NCI-H446 (cell line): ENCODE measurements at places on chromosomes 12 and 14.

GRCh38 chr12:47407463-47408129 lies 298.2 kb downstream of the RPAP3 start:
- no peak for DNase-seq

- DNase-seq = no peak
Observed at GRCh38 chr12:79055926-79056674, 191.5 kb downstream of the SYT1 start.

DNA sequence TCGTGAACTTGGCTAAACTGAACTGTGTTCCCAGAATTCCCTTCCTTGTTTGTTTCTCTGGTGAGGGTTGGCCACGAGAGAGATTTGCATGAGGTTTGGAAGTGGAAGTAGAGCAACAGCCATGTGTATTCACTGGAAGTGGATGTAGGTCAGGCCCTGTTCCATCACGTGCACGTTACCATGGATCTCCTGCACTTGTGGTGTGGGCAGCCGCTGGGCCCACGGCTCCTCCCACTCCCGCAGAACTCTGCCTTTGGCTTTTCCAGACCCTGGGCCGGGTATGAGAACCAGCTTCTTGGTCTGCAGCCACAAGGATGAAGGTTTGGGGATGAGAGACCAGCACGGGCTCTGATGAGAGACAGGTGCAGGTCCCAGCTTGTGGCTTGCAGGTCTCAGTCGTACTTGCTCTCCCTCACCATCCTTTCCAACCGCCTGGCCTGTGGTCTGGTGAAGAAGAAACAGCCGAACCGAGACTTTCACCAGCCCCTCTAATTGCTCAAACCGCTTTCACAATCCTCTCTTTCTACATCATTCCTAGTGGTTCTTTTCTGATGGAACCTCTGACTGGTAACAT lies 94.9 kb downstream of the DUSP16 start:
- no peak for DNase-seq

DNA sequence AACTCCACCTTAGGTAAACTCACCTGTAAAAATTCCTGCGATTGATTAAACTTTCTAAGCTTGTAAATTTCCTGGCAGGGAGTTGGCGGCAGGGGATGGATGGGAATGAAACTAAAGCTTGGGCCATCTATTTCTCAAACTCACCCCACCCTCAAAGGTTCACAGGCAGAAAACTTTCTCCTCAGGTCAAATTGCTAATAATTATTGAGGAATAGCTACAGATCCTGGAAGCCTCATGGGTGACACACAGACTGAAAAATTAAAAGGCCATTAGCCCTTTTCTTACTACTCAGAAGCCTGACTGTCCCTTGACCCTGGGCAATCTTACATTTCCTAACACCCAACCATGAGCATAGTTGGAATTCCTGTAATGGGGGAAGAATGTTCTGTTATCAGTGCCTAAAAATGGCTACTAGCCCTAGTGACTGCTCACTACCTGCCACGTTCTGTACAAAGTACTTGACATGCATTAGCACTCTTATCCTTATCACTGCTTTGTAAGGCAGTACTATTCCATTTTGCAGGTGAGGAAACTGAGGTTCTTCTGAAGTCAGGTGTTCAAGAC lies 12.4 kb upstream of the SYNDIG1L start:
- no peak for DNase-seq

GRCh38 chr14:61080591-61081010 lies 99.6 kb downstream of the SLC38A6 start:
- DNase-seq = no peak

DNA sequence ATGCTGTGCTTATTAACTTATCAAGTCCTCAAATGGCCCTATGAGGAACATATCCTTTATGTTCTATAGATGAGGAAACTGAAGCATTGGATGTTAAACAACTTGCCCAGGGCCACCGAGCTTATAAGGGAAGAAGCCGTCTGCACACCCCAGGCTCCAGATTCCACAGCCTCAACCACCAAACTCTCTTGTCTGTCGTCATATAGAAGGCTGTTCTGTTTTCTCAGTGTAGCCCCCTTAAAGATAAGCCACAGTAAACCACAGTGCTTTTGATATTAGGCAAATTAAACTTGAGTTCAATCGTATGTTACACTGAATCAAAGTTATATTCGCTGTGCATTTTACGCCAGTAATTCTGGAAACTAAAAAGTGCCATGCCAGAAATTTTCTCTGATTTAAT lies 116.7 kb downstream of the PRKCH start:
- no peak for DNase-seq

- no peak for DNase-seq
Observed at GRCh38 chr14:50375760-50376159, 20.9 kb downstream of the CDKL1 start.

- DNase-seq = peak; percentile 45
Observed at GRCh38 chr14:31025367-31026076, at the start of gene AP4S1. Gene AP4S1, plus strand, starts transcription at chr14:31025649. Its CDS starts 40,548 bp downstream, at chr14:31066197.

DNA sequence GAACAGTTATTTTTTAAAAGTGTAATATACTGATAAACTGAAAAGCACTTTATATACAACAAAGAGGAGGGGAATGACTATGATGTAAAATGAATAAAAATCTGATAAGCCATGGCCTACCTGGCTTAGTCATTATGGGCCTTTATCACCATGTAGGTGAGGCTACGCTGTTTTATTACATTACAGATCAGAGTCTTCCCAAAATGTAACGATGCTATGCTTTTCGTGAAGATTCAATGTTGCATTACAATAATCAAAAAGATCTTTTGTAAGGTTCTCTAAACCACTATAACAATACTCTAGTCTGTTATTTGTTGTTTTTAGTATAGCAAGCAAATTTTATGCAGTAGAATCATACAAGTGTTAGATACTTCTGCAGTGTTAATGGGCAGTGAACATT lies 34.2 kb downstream of the ARID4A start:
- DNase-seq = no peak

- no peak for DNase-seq
Observed at GRCh38 chr12:102249079-102249841, 51.6 kb upstream of the PMCH start.

- no peak for DNase-seq
Observed at GRCh38 chr12:102120564-102120873, 536 bp downstream of the PARPBP start.

DNA sequence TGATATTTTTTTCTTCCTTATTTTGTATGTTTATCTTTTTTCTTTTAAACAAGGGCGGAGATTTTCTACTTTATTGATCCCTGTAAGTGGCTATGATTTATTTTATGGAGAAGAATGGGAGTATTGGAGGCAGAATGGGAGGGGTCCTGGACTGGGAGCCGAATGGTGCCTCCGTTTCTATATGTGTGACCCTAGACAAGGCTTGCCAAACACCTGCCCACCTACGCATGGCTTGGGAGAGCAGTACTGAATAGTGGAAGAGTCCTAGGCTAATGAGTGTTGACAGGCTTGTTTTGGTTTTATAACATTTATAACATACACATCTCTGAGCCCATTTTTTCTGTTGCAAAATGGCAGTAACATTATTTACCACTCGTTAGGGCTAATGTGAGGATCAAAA lies 29.0 kb downstream of the STK38L start:
- DNase-seq = no peak

DNA sequence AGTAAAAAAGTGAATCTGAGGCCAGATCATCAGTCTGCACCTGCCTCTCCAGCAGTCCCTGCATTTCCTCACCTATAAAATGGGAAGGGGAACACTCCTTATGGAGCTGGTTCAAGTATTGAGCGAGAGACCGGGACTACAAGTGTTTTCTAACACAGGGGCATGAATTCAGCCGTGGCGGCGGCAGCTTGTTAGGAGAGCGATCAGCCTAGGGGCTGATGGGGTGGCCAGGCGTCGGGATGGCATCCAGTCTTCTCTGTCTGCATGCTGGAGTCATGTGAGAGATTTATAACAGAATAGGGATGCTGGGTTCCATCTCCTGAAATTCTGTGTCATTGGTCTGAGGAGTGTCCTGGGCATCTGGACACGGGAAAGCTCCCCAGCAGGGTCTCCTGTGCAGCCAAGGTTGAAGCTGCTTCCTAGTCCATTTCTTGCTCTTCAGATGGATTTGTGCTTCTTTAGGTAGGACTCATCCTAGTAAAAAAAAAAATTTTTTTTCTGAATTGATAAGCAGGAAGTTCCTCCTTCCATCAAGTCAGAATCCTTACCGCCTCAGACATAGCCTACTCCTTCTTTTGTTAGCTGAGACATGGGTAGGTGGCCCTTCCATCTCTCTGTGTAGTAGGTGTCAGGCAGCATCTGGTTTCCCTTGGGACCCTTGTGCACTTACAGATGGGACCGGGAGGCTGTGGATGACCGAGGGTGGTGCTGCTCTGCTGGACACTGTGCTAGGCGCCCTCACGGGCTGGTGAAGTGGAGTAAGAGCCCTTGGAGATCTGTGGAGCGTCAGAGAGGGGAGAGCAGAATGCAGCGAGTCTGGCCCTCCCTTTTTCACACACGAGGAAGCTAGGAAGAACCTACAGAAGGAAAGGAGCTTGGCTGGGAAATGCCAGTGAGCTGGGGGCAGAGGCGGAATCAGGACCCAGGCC lies 146.7 kb downstream of the TSPAN9 start:
- no peak for DNase-seq

GRCh38 chr12:107320033-107320928 lies 226.9 kb upstream of the CRY1 start:
- no peak for DNase-seq

DNA sequence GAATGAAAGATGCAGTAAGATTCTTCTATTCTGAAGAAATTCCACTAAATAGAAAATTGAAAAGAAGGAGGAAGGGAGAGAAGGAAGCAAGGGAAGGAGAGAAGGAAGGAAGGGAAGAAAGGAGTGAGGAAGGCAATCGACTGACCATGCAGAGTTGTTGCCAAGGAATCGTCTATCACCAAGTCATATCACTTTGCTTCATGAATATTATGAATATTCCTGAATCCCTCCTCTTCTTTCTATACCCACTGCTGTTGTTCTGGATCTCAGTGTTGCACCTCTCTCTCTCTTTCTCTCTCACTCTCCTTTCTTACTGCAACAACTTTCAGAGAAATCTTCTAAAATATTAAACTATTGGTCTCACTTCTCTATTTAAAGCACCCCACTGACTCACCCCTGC lies 222.4 kb downstream of the IPO8 start:
- DNase-seq = no peak

GRCh38 chr14:36702474-36702873 lies 40.8 kb downstream of the PAX9 start:
- no peak for DNase-seq

DNA sequence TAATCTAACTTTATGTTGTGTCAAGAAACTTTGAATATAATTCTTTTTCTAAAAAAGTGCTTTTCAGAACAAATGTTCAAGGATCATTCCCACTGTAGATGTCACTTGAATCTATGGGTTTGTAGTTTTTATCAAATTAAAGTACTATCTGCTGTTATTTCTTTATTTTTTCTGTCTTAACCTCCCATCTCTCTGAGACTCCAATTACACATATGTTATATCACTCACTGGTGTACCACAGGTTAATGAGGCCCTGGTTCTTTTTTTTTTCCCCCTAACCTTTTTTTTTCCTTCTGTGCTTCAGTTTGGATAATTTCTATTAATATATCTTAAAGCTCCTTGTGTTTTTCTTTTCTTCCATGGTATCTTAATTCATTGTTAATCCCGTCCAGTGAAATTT lies 279.9 kb upstream of the RGS6 start:
- no peak for DNase-seq

GRCh38 chr12:13171921-13172859 lies 24.3 kb upstream of the EMP1 start:
- peak; percentile 44 for DNase-seq

DNA sequence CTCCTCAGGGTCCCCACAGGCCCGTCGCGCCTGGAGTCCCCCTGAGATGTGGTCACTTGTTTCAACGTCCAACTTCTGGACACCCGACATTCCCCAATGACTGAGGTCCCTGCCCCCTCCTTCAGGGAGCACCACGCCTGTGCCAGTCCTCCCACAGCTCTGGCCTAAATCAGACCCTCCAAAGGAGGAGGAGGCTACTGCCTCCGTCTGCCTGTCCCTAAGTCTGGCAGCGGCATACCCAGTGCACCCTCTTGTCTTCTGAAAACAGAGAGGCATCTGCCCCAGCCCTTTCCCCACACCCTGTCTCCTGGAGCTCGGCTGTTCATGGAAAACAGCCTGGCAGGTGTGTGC lies 46.2 kb downstream of the TESC start:
- DNase-seq = no peak

GRCh38 chr14:68941820-68942219 lies 37.3 kb downstream of the ACTN1 start:
- DNase-seq = no peak

DNA sequence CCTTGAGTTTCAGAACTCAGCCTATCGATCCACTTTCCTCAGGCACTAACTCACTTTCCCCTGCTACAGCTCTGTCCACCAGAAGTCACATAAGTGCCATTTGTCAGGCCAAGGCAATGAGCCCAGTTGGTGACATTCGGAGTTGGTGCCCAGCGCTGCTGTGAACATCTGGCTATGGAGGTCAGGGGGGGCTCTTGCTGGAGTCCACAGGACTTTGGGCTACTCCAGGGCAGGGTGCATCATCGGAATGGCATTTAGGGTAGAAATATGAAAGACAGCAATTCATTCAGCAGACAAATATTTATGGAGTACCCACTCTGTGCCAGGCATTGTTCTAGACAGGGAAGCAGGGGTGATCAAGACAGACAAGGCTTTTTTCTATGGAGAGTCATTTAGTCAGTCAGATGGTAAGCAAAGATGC lies 1.5 kb upstream of the PPP1CC start:
- no peak for DNase-seq

GRCh38 chr12:119446459-119446858 lies 111.9 kb downstream of the CCDC60 start:
- DNase-seq = no peak

DNA sequence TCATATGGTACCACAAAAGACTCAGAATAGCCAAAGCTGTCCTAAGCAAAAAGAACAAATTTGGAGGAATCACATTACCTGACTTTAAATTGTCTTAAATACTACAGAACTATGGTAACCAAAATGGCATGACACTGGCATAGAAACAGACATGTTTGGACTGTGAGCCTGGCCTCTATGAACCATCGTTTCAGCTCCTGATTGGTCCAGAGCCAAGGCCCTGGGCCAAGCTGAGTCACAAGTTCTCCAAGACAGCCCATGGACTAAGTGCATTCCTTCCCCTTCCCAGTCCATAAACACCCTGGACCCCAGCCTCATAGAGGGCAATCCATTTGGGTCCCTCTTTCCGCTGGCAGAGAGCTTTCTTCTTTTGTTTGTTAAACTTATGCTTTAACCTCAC lies 12.1 kb upstream of the PRR4 start:
- DNase-seq = no peak

GRCh38 chr14:55532645-55533344 lies 47.2 kb upstream of the KTN1 start:
- no peak for DNase-seq

- no peak for DNase-seq
Observed at GRCh38 chr14:74488786-74489397, 4.2 kb downstream of the NPC2 start.

DNA sequence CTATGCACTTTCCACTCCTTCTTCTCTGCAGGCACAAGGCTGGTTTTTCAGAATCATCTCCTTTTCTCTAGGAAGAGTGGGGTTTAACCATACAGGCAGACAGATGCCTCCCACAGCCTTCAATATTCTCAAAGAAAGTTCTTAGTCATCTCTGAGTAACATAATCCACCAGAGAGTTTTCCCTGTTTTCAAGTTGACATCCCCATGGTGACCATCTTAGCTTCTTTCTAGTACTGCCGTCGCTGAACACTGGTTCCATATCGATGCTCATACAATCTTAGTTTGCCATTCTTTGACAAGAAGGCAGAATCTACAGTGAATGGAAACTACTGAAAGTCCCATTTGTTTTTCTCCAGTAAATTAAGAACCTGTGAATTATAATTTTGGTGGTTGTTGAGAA lies 28.6 kb downstream of the TPH2 start:
- no peak for DNase-seq

GRCh38 chr12:111846016-111846415 lies 4.0 kb downstream of the MAPKAPK5 start:
- DNase-seq = no peak
